Activated CD8-positive, alpha-beta memory T cell treated with anti-CD3 and anti-CD28 coated beads, Interleukin-2, amount 50 U/mL, for 48 hours (primary cell): ENCODE measurements at places on chromosomes 16 and 17.

GRCh38 chr16:67758966-67759365 is 39.9 kb upstream of the GFOD2 start:
- no peak for DNase-seq

DNA sequence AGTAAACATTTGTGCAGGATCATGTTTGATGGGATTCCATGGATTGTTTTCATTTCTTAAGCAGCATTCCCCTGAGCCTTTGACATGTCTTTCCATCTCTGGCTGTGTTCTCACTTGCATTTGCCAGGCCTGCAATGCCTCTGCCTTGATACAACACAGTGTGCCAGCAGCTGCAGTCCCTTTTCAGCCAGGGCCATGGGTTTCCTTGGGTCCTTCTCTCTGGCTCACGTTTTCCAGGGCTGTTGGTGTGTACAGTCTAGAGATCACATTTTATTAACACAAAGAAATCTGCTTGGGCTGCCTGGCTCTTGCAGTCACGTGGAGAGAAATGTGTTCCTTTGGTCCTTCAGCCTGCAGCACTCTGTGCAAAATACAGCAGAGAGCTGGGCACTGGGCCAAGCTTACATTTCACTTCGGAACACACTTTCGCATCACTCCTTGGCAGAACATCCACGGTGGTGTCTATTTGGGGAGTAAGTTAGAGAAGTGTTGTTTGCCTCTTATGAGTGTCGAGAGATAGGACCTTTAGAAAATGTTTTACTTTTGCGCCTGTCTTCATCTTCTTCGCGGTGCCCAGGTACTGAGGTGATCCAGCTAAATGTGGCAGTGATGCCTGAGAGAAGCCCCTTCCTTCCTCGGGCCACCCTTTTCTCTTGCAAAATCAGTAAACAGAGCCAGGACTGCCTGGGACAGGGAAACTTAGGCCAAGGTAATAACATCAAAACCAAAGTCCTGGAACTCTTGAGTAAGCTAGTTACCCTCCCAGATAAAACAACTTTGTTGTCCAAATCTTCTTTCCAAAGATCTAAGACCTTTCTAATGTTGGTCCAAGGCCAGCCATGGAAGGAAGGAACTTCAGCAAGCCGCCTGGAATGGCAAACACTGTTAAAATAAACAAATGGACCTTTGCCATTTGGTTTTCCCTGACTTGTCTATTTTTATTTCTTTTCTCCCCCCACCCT is 20.9 kb downstream of the HLF start:
- DNase-seq = no peak

GRCh38 chr17:74478420-74479100 is 12.1 kb downstream of the CD300A start:
- no peak for DNase-seq

DNA sequence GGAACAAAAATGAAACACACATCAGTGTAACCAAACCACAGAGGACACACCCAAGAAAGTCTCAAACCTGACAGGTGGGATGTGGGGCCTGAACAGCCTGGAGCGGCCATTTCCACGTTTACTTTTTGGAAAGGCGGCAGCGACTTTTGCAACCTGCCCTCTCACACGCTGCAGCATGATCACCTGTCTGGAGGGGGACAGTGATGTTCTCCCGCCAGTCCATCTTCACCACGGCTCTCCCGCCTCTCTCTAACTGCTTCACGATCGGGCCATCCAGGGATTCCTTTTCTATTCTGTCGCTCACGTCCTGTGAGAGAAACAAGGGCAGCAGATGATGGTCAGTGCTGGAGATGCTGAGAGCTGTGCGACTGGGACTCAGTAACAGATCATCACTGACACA is 24.7 kb upstream of the ICAM2 start:
- no peak for DNase-seq

GRCh38 chr17:66467766-66468165 is 165.4 kb downstream of the PRKCA start:
- no peak for DNase-seq

- no peak for DNase-seq
Measured at GRCh38 chr16:27472091-27473020, 70.4 kb downstream of the IL21R start.

GRCh38 chr16:68249371-68249770 is 4.2 kb downstream of the PLA2G15 start:
- no peak for DNase-seq

DNA sequence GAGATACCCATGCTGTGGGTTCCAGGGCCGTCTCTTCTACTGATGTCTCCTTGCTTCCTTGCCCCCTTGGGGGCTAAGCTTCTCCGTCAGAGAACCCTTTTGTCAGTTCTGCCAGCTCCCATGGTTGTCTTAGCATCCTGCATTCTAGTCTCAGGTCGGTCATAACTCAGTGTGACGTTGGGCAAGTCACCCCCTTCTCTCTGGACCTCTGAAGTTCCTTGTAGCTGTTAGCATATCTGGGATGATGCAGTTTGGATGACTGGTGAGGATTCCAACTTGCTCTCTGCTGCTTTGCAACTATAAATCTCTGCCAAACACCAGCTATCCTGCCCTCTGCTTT is 8.9 kb upstream of the MYL4 start:
- no peak for DNase-seq

DNA sequence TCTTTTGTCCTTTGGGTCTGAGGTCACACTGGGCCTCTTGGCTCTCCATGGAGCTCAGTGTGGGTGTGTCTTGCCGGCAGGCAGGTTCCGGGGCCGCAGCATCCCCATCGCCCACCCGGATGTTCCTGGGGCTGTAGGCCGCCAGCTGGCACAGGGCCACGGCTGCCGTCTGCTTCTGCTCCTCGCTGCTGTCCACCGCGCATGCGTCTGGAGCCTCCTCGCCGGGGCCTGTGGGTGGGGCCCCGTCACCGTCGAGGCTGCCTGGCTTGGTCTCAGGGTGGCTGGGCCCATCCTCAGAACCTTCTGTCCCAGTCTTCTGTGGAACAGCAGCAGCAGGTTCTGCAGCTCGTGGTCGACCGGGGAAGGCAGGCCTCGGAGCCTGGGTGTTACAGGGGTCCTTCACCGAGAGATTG is 9.6 kb downstream of the ZNF750 start:
- DNase-seq = no peak

DNA sequence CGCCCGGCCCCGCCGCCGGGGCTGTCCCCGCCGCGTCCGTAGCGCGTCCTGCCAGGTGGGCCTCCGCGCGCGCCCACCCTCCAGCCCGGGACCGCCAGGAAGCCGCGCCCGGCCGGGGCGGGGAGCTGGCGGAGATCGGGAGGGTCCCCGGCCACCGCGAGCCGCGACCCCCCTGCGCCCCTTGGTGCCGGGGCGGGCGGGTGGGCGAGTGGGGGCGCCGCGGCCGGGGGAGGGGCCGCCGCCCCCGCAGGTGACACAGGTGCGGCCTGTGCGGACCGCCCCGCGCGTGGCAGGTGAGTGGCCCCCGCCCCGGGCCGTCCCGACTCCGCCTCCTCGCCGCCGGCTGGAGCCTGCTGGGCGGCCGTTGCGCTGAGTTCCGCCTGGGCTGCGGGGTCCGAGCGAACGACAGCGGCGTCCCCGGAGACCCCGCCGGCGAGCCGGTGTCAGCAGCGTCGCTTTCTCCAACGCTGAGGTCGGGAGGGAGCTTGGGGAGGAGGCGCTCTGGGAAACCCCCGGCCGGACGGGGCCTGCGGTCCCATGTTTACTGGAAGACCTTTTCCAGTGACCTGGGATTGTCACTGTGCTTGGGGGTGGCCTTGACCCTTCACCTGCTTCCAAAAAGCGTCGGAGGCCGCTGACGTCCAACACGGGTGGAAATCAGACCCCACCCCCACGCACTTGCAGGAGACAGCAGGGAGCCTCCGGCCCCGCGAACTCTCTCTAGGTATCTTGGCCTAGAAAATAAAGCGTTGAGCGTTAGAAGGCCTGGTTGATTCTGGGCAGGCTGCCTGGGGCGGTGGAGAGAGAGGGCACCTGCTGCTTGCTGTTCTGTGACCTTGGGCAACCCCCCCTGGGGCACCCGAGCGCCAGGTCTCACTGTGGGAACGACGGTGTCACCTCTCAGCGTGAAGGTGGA is 542 bp downstream of the KLHL36 start:
- DNase-seq = peak; percentile 68

DNA sequence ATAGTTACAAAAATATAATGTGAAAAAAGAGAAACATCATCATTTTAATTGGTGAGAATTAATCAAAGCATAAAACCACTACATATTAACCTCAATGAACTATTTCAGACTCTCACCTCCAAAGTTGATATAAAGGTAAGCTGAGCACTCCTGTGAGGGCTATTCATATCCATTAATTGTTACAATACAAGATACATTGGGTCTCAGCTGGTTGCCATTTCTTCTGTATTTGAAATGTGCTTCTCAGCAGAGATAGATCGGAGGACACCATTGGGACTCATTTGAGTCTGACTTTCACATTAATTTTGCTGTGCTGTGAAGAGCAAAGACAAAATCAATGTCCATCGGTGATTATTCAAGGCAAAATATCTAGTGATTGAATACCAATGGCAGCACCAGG is 459.5 kb upstream of the GOT2 start:
- DNase-seq = no peak

GRCh38 chr17:34443619-34444469 is 80.8 kb upstream of the CCL1 start:
- no peak for DNase-seq

GRCh38 chr17:76027159-76027839 is at the start of gene EVPL:
Gene EVPL (minus strand): TSS chr17:76027306. CDS start chr17:76027198, 108 bp downstream.
- no peak for DNase-seq

- DNase-seq = no peak
Measured at GRCh38 chr17:73390221-73390620, 78.4 kb upstream of the CDC42EP4 start.

DNA sequence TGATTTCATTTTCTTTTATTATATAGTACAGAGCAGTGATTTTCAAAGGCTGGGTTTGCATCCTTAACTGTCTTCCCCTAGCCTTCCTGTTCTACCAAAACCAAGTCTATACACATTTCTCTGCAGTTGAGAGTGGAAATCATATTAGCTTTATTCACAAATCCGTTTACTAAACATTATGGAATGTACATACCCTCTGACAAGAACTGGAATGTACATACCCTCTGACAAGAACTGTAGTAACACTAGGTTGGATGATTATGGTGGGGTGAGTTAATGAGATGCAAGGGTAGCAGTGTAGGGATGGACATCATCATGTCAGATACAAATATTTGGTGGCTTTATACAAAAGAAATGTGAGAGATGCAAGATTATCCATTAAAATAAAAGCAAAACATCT is 154.8 kb downstream of the CYB561 start:
- DNase-seq = no peak

- DNase-seq = no peak
Measured at GRCh38 chr17:968812-969730, 10.5 kb downstream of the NXN start.

DNA sequence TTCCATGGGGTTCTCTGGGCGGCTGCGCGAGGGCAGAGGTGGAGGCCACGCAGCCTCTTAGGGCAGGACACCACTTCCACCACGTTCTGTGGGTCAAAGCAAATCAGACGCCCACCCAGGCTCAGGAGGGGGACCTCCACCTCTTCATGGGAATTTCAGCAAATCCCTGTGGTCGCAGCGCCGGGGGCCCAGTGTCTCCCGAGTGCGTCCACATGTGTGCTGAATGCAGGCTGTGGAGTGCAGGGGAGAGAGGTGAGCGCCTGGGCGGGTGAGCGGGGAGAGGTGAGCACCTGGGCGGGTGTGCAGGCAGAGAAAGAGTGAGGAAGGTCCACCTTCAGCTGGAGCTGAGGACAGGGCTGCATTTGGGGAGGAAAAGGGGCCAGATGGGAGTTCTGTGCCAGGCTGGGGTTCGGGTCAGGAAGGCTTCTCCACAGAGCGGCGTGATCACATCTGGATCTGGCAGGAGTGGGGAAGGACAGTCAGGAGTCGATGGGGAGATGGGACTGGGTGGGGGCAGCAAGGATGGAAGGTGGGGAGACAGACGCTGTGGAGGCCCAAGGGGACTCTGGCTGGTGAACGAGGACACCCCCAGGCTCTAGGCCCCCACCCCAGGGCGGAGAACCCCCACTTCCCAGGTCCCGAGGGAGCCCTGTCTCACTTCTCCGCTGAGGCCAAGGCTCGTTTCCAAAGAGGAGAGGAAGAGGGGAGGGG is 36.8 kb upstream of the CBFA2T3 start:
- no peak for DNase-seq

DNA sequence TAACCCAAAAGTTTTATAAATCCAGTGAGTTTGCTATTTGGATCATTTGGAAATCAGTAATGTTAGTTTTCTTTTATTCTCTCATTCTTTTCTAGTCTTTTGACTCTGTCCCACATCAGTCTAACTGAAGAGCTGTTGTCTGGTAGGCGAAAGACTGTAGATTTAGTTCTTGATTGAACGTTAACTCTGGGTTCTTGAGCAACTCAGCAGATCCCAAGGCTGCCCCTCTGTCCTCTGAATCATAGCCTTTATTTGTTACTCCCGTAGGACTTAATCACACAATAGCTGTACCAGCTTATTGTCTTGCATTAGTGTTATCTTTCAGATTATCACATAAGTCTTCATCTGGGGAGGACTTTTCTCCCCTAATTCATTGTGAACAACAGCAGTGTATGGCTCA is 119.3 kb upstream of the TOM1L1 start:
- no peak for DNase-seq

- no peak for DNase-seq
Measured at GRCh38 chr17:66378296-66378695, 75.9 kb downstream of the PRKCA start.

DNA sequence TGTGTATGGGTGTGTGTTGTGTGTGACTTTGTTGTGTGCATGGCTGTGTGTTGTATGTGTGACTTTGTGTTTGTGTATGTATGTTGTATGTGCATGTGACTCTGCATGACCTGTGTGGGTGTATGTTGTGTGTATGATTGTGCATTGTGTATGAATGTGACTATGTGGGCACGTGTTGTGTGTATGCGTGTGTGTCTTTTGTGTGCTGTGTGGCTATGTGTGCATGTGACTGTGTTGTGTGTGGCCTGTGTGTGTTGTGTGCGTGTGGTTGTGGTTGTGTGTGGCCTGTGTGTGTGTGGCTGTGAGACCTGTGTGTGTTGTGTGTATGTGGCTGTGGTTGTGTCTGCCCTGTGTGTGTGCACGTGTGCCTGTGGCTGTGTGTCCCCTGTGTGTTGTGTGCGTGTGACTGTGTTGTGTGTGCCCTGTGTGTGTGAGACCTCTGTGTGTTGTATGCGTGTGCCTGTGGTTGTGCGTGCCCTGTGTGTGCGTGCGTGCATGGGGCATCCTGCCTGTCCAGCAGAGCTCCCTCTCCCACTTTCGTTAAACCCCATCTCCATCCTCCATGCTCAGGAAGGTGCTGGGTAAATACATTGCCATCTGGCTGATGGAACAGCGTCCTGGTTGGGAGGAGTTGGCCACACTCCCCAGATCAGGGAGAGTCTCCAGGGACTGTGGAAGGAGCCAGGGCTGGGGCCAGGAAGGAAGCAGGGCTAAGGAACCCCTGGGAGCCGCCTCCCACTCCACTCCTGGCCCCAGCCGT is 90.1 kb upstream of the GSE1 start:
- no peak for DNase-seq

GRCh38 chr17:48871551-48872351 is 20.8 kb upstream of the ATP5MC1 start:
- DNase-seq = no peak

GRCh38 chr16:85859818-85860125 is 39.2 kb upstream of the IRF8 start:
- peak; percentile 15 for DNase-seq

- DNase-seq = no peak
Measured at GRCh38 chr17:14499976-14500375, 199.1 kb downstream of the HS3ST3B1 start.

- no peak for DNase-seq
Measured at GRCh38 chr17:52138350-52138749, 20.2 kb downstream of the CA10 start.
